ENCODE measurements at places on chromosomes 5 and 9.

- no peak for DNase-seq
These were observed 86.6 kb upstream of the ANKH start for GRCh38 chr5:14958188-14958587.

- no peak for DNase-seq
These were observed 24.3 kb downstream of the BOD1 start for GRCh38 chr5:173592050-173592669.

- DNase-seq, result no peak
These were observed 70.0 kb downstream of the LMNB1 start for GRCh38 chr5:126846744-126847455.

- no peak for DNase-seq
These were observed 158.0 kb downstream of the TRIO start for GRCh38 chr5:14301186-14301585.

DNA sequence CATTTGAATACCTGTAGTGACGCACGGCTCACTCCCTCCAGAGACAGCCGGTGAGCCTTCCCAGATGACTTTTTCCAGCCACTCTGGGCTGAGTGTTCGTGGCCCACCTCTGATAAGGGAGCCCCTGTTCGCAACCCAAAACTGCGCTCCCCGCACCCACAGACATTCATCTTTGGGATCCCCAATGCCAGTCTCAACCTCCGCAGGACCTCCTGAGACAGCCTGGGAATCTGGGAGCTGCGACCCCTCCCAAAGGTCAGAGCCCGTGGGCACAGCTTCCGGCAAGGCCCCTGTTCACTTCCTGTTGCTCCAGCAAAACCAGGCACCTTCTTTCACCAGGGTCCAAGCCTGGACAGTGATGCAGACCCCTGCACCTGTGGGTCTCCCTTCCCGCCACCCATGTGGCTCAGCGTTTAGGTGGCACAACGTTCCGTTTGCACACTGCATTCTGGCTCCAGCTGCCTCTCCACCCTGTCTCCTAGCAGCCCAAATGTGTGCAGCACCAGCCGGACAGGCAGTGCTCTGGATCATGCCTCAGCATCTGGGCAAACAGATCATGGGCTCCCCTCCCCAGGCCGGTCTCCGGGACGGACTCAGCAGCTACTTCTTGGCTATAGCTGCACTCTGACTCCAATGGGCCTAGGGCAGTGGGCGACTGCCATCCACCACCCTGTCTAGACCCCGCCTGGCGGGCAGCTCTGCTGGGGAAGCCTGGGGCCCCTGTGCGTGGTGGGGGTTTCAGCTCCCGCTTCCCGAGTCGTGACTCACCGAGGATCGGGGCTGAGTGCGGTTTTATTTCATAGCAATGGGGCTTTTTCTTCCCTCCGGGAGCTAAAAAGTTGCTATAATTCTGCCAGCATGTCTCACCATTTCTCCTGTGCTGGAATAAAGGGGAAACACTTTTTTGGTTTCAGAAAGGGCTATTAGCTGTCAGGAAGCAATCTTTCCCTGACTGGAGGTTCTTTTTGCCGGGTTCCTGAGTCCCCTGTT, 156.0 kb downstream of the OLFM1 start:
- no peak for DNase-seq

- DNase-seq, result no peak
These were observed 15.8 kb upstream of the PSAT1 start for GRCh38 chr9:78280982-78281668.

DNA sequence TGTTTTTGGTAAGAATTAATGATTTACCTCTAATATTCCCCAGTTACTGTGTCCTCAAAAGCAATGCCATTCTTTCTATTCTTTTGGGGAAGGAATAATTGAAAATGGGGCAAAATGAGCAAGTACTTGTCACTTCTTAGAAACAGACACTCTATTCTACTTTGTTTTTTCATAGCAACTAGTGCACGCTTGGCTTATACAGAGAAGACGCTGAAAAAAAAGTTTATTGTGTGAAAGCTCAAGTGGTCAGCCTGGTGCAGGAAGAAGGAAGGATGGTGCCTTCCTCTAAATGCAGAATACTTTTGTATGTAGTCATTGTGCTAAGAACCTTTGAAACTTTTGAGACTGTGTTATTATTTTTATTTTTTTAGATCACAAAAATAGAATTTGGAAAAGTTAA, 29.6 kb downstream of the ANKDD1B start:
- no peak for DNase-seq

DNA sequence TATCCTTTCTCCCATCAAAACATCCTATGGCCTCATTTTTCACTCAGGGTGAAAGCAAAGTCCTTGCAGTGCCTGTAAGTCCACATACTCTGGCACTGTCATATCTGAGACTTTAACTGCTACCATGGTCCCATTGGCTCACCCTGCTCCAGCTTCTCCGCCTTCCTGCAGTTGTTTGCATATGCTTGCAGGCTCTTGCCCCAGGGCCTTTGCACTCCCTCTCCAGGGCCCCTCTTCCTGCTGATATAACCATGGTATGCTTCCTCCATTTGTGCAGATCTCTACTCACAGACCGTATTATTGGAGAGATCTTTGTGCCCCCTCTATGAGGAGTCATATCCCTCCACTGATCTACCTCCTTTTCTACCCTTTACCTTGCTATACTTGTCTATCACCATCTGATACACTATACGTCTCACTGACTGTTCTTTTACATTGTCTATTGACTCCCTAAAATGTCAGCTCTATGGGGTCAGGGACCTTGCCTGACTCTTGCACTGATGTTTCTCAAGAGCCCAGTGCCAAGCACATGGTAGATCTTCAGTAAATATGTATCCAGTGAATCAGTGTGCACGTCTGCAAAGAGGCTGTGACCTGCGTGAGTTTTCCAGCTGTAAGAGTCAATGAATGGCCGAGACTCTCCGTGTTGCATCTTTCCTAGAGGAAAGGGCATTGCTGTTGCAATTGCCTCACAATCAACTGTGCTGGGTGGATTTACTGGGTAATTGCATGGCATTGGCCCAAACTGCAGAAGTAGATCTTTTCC, 81.7 kb upstream of the CPEB4 start:
- DNase-seq, result no peak

- DNase-seq, result no peak
These were observed 83.4 kb upstream of the CTSL start for GRCh38 chr9:87642330-87643106.

GRCh38 chr5:162664846-162665245, 597.3 kb downstream of the GABRG2 start:
- no peak for DNase-seq

GRCh38 chr9:116323012-116323411, 169.4 kb downstream of the PAPPA start:
- no peak for DNase-seq

- no peak for DNase-seq
These were observed 56.6 kb downstream of the NDUFS4 start for GRCh38 chr5:53616939-53617549.

DNA sequence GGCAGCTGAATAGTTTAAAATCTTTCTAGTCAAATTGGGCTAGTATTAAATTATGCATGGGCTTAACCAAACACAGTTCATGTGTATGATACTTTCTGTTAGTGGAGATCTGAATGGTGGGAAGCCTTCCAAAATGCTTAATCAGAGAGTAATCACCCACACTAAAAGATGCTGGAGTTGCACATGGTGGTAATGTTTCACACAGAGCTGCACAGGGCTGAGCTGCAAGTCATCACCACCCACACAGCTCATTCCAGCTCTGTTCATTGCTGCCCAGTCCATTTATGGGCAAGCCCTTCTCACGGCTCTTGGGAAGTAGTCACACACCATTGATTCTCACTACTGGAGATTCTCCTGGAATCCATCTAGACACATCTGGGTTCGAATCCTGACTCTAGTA, 351.5 kb upstream of the KCNN2 start:
- no peak for DNase-seq

- no peak for DNase-seq
These were observed 209.8 kb upstream of the ELAVL2 start for GRCh38 chr9:24035816-24036215.

DNA sequence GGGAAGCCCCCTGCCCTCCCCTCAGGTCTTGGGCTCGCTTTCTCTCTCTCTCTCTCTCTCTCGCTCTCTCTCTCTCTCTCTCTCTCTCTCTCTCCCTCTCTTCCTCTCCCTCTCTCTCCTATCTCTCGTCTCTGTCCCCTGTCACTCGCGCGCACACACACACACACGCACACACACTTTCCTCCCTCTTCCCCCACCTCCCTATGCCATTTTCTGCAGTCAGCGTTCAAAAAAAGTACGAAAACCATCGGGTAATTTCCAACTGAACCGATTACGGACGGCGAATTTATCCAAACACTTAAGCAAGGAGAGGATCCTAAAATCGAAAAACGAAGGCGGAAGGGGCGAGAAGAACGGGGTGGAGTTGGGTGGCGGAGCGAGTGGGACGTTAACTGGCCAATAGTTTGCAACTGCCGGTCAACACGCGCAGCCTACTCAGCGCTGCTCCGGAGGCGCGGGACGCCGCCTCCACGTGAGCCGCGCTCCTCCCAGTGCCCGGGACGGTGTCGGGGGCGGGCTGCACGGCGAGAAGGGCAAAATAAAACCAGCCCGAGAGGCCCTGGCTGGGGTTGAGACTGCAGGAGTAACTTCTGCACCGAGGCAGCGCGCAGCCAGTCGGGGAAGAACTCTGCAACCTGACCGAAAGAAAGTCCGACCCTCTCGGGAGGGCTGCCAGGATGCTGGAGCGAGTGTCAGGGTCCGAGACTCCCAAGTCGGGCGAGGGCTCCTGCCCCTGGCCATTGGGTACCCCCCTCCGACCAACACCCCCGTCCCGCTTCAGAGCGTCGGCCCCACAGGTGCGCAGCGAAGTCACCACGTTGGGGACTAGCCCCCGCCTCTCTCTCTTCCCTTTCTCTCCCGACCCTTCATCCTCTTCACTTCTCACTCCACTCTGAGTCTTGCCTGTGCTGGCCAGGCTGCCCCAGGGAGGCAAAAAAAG, 24.9 kb upstream of the ELAVL2 start:
- DNase-seq, result no peak

DNA sequence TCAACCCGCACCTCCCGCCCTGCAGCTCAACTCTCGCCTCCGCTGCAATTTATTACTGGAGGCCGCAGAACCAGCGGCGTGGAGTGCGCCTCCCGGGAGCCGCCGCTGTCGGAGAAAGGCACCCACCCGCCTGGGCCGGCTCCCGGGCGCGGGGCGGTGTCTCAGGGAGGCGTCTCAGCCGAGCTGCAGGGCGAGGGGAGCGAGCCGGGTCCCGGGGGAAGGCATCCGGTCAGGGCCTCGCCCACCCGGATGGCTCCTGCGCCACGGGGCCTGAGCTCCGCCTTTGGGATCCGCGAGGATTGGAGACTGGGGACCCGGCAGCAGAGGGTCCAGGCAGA, 32.9 kb downstream of the TSPAN17 start:
- no peak for DNase-seq

DNA sequence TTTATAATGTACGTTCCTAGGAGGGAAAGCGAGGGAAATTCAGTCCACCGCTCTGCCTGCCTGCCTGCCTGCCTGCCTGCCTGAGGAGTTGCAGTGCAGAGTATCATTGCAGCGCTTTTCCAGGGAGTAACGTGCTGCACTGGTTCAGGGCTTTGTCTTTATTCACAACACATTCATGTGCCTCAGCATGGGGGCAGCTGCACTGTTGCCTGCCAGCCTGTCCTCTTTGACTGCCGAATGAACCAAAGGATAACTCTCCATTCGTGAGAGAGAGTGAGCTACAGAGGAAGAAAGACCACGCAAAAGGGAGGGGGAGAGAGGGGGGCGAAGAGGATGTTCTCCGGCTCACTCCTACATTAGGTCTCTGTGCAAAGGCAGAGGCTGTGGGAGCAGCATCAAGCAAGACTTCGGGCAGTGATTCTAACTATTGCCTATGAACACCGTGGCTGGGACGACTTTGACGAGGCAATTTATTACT, 791.2 kb downstream of the MAT2B start:
- no peak for DNase-seq

GRCh38 chr5:78601559-78602314, 46.8 kb downstream of the LHFPL2 start:
- DNase-seq, result no peak

DNA sequence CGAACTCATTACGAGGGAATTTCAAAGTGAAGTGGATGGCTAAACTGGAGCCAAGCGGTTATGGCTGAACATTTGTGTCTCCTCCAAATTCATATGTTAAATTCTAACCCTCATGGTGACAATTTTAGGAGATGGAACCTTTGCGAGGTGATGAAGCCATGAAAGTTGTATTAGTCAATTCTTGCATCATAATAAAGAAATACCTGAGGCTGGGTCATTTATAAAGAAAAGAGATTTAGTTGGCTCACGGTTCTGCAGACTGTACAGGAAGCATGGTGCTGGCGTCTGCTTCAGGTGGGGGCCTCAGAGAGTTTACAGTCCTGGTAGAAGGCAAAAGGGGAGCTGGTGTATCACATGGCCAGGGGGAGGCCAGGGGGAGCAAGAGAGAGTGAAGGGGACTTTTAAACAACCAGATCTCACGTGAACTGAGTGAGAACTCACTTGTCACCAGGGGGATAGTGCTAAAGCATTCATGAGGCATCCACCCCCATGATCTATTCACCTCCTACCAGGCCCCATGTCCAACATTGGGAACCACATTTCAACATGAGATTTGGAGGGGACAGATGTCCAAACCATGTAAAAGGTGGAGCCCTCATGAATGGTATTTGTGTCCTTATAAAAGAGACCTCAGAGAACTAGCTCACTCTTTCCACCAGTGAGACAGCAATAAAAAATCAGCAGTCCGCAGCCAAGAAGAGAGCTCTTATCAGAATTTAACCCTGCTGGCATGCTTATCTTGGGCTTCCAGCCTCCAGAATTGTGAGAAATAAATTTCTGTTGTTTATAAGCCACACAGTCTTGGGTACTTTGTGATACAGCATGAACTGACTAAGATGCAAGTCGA, 143.4 kb downstream of the MTRR start:
- DNase-seq, result no peak

- DNase-seq, result no peak
These were observed 185.7 kb downstream of the ATPSCKMT start for GRCh38 chr5:10063997-10064396.

DNA sequence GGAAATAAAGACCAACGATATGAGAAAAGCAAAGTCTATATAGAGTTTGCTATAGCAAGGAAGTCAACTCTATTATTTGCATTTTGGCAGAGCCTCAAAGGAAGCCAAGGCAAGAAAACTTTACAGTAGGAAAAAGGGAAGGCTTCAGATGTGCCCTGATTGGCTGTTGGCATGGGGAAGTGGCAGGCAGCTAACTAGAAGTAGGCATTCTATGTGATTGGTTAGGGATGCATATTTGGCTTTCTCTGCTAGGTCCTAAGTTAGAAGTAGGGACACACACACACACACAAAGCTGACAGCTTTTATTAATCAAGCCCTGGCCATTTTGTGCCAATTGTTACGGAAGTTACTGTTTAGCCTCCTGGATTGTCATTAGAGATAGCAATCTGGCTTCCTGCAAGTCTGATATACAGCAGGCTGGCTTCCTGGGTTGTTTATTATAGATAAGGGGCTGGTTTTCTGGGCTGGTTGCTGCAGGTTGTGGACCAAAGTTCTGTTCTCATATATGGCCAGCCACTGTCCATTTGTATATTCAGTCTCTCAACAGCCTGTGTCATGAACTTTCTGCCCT, 308.1 kb upstream of the GRAMD2B start:
- DNase-seq, result no peak

- no peak for DNase-seq
These were observed 554.9 kb downstream of the PRELID2 start for GRCh38 chr5:145280214-145280613.
